ENCODE measurements at places on chromosomes 1 and 21. TPM values are rescaled to one million over a fixed set of nuclear protein-coding genes. Genes with fewer than 3 reads are reported as not detected.

The SLC44A3 gene
- total RNA-seq = 0.42 TPM

The SLC19A1 gene
- total RNA-seq = 54.6 TPM

The GUCA2A gene
- total RNA-seq = not detected

The RNF186 gene
- not detected for total RNA-seq

The FCRLB gene
- 0.62 TPM for total RNA-seq

The KRTAP10-10 gene
- not detected for total RNA-seq

The CCDC17 gene
- 3.6 TPM for total RNA-seq

The ECE1 gene
- 496 TPM for total RNA-seq

The NEXN gene
- total RNA-seq = 14.2 TPM

The KCNE2 gene
- total RNA-seq = not detected

Data from endothelial cell of umbilical vein (primary cell).